CD4-positive, alpha-beta T cell treated with Interleukin-17A for 4 hours (primary cell): ENCODE measurements at places on chromosomes 13 and 19.

DNA sequence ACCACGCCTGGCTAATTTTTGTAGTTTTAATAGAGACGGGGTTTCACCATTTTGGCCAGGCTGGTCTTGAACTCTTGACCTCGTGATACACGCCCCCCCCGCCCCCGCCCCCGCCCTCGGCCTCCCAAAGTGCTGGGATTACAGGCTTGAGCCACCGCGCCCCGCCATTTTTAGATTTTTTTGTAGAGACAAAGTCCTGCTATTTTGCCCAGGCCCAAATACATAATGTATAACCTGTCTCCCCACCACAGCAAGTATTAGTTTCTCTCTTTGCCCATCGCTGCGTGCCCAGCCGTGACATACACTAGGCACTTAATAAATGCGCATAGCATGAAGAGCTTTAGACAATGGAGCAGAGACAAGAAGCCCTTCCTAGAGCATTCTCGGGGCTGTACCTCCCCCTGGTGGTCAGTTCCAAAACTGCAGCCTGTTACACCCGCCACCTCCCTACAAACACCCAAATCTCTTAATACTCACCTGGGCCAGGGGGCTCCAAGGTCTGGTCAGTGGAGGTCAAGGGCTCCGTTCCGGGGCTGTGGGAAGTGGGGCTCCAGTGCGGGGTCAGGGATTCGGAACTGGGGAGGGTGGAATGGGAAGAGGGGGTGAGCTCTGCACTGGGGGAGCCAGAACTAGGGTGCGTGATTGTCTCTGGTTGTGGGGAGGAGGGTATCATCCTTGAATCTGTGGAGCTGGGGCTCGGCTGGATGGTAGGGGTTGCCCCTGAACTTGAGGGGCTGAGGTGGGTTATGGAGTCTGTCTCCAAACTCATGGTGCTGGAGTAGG lies 22.5 kb downstream of the IQCN start:
- DNase-seq: peak; percentile 87

- DNase-seq: no peak
Measured at GRCh38 chr13:60617991-60618733, 221.1 kb downstream of the TDRD3 start.

- DNase-seq: no peak
Measured at GRCh38 chr19:48728911-48729664, 9.6 kb upstream of the MAMSTR start.

- DNase-seq: no peak
Measured at GRCh38 chr19:17512574-17512939, 1.1 kb downstream of the PGLS start.
